SW 1271 (cell line): ENCODE measurements at places on chromosomes 5 and 9.

GRCh38 chr5:131196331-131196730 lies 25.6 kb downstream of the LYRM7 start:
- DNase-seq: no peak

DNA sequence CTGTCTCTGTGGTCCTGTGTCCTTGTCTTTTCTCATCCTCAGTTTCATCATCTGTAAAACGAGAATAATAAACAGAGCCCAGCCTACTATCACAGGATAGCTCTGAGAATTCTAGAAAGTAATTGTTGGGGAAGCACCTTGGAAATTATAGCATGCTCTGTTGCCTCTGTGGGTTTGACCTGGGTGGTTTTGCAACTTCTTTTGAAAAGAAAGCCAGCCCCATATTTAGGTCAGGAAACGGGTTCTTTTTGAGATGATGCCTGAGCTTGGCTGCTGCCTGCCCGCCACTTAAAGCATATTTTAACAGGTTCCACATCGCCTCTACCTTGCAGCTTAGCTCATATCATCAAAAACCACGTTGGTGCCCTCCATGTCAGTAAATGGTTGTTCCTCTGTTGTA lies 111.1 kb downstream of the TLR4 start:
- no peak for DNase-seq

GRCh38 chr9:135088979-135089847 lies 1.7 kb downstream of the OLFM1 start:
- no peak for DNase-seq

GRCh38 chr5:140927228-140927573 lies 1.1 kb downstream of the PCDHAC1 start:
- no peak for DNase-seq

DNA sequence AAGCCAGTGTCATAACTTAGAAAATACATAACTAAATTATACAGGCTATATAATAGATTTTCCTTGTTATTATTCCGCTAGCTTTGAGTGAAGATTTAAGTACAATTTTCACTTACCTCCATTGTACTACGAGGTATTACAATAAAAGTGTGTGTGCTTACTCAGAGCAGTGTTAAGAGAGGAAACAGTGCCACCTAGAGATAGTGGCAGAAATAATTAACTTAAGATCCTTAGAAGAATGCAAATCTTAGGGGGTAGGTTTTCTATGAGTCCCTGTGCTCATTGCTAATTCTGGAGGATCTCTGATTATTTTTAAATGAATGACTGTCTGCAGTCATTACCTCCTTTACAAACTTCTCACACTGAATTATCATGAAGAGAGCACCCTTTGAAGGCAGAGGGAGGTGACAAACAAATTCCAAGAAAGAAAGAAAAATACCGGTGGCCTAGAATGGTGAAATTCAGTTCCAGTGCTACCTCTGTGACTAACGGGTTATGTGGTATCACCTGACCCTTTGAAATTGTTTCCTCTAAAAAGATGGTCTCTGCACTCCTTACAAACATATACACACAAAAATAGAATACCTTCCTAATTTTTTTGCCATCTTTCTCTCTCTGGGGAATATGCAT lies 379.8 kb downstream of the TRIM36 start:
- DNase-seq: peak; percentile 20

DNA sequence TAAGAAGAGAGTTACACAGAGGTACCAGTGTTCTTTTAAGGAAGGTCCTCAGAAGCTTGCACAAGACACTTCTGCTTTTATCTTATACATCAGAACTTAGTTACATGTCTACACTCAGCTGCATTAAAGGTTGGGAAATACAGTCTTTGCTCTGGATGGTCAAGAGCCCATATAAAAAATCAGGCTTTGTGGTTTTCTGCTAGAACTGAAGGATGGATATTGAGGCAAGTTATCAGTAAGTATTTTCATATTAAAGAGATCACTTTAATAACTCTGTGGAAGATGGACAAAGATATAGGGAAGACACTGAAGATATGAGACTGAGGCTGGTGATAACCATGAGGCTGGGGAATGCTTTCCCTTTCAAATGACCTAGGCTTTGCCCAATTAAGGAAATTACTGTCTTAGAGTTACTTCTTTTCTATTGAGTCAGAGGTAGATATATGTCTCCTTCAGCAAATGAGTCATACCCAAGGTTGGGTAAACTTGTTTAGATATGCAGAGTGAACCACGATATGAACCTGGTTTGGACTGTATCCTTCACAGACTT lies 87.0 kb upstream of the TNC start:
- no peak for DNase-seq

DNA sequence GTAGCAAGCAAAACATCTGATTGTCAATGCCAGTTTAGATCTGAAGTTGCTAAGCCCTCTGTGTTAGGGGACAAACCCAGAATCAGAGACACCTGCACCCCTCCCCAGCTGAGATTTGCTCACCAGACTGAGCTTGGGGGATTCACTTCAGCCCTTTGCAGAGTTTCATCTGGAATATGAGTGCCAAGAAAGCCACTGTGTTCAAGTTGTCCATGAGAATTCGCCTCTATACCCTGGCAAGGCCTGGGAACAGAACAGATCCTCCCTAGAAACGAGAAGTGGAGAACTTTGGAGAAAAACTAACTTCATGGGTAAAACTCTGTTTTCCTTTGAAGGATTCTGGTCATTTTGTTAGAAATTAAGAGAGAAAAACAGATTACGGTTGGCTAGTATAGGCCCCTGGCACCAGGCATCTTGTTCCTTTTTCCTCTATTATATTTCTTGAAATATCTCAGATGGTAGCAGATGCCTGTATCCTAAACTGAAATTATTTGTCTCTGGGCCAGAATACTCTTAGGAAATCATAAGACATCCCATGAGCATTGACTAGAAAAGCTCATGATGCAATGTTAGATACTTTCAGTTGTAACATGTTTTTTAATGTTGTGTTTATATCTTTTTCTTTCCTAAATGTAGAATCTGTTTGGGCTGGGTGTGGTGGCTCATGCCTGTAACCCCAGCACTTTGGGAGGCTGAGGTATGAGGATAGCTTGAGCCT lies 64.4 kb downstream of the SNX18 start:
- no peak for DNase-seq

GRCh38 chr5:9376363-9377117 lies 169.3 kb downstream of the SEMA5A start:
- no peak for DNase-seq

DNA sequence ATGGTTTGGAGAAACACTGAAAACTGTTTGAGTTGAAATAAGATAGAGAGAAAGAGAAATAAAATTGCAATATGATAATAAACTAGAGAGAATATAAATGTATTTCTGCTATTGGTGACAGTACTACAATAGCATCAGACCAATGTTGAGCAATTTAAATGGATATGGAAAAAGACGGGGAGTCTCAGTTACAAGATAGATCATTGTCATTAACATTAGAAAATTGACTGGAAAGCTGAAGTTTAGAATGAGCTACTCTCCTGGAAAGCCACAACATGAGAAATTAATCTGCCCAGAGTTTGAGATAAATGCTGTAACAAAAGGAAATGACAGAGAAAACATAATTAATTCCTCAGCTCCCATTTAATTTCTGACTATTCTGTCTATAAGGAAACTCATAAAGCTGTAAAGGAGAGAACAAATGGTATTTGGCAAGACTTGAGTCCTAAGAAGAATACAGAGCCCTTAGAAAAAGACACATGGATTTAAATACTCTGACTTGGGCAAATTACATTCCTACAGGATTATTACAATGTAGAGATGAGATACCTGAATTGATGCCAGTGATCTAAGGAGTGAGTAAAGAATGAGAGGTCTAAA lies 624.5 kb upstream of the CHD1 start:
- no peak for DNase-seq

DNA sequence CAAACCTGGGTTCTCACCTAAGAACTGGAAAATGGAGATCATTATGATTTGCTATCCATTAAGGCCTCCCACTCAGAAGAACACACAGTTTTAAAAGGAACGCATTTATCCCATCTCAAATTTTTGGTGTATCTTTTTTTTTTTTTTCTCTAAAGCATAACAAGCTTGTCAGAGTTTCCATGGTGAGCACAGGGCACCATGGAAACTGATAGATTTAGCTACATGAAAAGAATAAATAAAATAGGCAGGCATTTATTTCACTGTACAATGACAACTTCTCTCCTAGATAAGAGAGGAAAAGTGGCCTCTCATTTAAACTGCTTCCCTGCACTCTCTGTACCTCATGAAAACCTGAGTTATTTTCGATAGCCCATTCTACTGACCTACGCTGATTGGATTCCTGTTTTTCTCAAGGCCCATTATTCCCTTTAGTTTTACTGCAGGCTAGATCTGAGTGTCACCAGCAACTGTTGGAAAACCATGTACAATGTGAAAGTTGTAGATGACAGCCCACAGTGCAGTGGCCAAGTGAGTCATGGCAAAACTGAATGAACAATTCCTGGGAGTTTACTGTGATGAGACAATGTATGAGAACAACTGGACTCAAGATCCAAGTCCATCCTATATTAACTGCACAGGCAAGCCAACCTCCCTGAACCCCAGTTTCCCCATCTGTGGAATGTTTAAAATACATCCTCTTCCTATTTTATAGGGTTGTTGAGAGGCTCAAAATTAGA lies 4.3 kb upstream of the GDA start:
- DNase-seq: no peak

DNA sequence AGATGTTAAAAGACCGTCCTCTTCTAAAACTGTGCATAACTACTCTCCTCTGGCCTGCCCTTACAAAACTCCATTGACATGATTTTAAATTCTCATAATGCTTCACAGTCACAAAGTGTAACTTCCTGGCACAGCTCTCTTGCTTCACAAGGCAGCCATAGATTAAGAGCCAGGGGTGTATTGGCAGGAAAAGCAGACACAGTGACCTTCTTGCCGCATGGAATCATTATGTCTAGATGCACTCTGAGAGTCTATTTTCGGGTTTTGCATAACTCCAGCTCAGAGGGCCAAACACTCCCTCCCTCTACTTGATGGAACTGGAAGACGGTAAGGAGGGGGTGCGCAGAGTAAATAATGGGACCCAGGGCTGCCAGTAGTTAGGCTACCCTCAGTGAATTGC lies 110.1 kb downstream of the MARCHF3 start:
- DNase-seq: no peak

DNA sequence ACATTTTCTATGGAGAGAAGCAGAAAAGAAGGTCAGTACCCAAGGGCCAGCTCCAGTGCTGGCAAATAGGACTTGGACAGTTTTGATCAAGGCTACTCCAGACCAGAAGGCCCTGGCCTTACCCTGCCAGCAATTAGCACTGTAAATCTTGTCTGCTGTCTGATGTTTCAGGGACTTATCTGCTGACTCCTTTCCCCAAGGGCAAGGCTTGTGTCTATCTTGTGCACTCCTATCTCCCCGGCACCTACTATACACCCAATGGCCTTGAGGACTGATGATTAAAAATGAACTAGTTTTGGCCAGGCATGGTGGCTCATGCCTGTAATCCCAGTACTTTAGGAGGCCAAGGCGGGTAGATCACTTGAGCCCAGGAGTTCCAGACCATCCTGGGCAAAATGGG lies 37.2 kb downstream of the POLR1E start:
- DNase-seq: no peak

DNA sequence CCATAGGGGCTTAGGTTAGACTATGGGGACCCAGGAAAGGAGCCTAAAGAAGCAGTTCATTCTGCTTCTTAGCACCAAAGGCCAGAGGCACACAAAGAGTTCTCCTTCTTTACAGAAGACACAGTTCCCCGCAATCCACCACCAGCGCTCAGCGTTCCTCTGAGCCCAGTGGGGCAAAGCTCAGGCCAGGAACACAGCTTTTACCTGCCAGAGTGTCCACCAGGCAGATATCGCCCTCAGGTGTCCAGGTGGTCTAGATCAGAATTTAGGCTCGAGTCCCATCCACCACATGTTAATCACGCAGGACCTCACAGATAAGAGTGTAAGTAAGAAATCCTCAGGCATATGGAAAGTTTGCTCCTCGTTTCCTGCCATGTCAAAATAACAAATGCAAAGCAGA lies 53.0 kb downstream of the UBE2QL1 start:
- no peak for DNase-seq

DNA sequence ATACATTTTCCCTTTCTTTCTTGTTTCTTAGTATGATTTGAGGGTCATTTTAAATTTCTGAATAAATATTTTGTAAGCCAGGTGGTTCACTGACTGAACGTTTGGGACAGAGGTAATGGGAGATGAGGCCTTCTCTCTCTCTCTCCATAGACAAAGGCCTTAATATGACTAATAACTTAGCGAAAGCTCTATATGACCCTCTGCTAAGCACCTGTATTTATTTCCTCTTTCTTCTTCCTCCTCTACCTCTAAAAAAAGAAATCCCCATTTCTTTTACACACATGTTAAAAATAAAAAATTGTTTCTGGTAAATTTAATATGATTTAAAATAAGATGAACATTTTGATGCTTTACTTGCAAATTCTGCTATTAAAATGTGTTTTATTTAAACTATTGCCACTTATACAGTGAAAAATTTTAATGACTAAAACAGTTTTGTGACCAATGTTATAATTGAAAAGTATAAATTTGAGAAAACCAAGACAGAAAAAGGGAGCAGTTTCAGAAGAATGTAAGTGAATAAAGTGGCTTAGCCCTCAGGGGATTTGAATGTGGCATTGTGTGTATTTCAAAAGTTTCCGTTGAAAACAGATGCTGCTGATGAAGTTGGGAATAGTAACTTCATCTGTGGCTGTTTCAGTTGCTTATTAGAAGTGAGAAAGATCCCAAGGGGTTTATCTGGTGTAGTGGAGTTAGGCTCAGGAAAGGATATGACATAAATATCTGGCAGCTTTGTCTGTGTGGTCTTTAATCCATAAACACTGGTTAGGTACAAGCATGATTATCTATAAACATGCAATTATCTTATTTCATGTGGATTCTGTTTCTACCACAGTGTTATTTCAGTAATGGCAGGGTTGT lies 128.6 kb upstream of the GRHPR start:
- no peak for DNase-seq

DNA sequence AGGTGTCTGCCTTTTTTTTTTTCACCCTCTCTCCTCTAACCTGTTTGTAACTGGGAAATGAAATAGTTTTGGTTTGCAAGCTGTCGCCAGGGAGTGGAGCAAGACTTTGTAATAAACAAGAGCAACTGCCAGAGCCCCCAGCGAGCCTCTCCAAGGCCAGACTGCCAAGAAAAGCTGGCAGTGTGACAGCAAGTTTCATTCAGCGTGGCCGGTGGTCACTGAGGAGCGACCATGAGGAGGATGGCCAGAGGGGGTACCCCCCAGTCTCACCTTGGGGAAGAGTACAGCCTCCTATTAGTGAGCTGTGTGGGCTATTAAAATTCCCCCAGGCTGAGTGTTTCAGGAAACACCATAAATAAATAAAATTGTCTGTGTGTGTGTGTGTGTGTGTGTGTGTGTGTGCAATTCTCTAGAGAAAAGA lies 49.9 kb downstream of the ZFAND5 start:
- no peak for DNase-seq

DNA sequence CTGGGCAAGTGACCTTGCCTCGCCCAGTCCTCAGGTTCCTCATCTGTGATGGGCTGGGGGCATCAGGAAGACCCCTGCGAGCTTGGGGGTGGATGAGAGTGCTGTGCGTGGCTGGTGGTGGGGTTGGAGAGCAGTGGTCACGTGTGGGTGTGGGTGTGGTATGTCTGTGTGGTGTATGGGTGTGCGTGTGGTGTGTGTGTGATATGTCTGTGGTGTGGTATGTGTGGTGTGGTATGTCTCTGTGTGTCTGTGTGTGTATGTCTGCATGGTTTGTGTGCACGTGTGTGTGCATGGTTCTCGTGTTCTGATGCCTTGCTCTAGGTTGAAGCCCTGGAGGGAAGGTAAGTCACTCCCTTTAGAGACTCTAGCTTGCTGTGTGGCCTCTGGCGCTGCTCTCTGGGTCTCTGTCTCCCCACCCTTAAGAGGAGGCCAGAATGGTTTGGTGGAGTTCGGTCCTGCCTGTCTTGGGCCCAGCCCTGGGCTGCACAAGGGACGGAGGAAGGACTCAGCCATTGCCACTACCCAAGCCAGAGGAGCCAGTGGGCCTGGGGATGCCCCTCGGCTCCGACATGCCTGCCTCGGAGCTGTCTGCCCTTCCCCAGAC lies 87.0 kb downstream of the RXRA start:
- DNase-seq: no peak
